ENCODE measurements at places on chromosomes 11 and 22.

DNA sequence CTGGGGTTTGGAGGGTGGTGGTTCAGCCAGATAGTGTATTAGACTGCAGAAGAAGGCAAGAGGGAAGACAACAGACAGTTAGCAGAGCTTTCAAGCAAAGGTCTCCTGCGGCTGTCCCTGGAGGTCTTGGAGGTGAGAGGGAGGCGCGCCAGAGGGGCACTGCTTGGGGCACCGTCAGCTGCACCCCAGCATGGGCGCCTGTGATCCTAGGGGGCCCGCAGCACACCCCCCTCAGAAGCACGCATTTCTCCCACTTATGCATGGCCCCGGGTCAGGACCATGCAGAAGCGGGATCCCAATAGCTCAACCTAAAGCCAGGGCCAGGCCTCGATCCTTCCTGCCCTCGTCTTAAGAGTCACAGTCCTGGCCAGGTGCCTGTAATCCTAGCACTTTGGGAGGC, 26.5 kb downstream of the FGF4 start:
- DNase-seq, result no peak

DNA sequence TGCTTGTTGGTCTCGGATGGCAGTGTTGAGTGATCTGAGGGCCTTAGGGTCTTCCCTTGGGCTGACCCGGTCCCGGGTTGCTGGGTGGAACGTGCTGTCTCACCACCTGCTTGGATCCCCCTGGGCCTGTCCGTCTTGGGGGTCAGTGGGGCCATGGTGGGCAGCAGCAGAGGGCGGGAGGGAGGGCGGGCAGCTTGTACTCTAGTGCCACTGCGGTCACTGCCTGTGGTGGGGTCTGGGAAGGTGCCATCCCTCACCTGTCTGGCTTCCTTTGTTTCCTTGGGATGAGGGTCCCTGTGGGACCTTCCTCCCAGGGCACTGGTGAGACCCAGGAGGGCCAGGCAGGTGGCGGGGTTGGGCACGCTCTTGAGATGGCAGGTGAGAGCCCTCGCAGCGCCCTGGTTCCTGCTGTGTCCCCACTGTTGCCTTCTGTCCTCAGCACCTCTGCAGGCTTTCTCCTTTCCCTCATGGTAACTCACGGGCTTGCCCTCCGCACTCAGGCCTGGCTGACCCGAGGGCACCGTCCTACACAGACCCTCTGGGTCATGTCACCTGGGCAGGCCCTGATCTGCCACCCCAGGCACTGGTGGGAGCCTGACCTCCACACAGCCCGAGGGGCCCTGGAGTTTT, 34.2 kb downstream of the TBC1D22A start:
- DNase-seq, result no peak

DNA sequence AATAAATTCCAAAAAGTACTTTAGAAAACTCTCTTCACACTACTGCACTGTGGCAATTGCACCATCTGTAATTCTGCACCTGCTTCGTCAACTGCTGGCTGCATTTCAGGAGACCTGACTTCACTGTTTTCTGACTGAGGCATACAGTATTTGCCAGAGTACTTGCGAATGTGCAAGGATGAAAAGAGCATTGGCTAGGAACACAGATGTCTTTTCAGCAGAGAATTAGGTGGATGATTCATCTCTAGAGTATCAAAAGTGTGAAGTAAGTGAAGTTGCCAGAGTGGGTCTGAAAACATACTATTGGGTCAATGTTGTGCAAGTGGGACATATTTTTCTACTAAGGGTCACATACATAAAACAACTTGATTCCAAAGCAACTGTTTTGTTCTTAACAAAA, 427.5 kb upstream of the CCDC90B start:
- no peak for DNase-seq

DNA sequence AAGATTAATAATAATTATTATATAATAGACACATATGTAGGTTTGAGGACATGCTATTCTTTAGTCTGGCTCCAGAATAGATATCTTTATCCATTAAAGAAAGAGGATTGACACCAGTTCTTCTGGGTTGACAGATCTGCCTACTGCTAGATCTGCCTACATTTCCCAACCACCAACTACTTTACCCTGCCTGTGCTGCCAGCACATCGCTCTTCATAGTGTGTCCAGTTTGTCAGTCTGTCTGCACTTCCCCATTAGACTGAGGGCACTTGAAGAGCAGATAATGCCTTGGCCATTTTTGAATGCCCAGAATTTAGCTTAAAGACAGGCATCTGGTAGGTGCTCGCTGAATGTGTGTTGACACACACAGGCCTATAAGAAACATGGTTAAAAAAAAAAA, 910.1 kb upstream of the FAT3 start:
- no peak for DNase-seq

- DNase-seq, result peak; percentile 39
Measured at GRCh38 chr11:26554455-26554854, 17.6 kb downstream of the MUC15 start.

DNA sequence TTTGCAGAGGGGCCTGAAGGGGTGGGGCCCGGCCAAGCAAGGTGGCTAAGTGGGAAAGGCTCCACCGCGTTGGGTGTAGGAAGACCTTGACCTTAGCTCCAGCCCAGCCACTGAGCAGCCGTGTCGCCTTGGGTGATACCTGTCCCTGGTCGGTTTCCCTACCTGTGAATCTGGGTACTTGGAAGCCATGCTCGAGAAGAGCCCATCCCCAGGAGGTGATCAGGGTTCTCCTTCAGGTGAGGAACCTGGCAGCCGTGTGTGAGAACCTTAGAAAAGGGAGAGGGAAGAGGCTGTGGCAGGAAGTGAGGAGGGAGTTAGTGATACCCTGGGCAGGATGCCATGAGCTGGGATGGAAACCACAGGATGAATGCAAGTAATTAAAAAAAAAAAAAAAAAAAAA, 21.6 kb downstream of the PPARA start:
- no peak for DNase-seq

DNA sequence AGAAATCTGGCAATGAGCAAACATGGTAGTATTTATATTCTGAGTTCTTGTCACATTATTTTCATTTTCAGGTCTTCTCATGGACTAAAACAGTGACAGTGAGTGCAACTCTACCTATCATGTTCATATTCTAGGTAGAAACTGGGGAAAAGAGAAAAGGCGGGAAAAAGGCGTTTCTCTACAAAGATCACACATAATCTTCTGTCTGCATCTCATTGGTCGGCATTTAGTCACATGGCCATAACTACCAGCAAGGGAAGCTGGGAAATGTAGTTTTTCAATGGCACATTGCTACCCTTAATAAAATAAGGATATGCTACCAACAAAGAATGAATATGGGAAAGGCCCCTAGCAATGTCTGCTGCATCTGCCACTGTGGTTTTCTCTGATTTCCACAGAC, 57.6 kb upstream of the B3GAT1 start:
- DNase-seq, result no peak

DNA sequence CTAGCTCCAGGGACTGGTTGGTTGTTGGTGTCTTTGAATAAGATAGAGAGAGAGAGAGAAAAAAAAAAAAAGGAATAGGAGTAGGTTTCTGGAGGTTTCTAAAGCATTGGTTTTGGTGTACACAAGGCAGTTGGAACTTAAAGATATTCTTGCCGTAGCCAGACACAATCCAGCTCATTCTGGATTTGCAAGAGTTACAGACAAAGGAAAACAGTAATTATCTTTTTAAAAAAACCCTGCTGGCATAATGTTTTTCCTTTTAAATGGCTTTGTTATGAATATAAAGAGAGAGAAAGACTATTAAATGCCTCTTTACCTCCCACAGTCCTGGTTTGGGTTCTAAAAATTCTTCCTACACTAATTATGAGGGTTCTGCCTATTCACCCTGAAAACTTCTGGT, 120.4 kb upstream of the RAG2 start:
- no peak for DNase-seq

DNA sequence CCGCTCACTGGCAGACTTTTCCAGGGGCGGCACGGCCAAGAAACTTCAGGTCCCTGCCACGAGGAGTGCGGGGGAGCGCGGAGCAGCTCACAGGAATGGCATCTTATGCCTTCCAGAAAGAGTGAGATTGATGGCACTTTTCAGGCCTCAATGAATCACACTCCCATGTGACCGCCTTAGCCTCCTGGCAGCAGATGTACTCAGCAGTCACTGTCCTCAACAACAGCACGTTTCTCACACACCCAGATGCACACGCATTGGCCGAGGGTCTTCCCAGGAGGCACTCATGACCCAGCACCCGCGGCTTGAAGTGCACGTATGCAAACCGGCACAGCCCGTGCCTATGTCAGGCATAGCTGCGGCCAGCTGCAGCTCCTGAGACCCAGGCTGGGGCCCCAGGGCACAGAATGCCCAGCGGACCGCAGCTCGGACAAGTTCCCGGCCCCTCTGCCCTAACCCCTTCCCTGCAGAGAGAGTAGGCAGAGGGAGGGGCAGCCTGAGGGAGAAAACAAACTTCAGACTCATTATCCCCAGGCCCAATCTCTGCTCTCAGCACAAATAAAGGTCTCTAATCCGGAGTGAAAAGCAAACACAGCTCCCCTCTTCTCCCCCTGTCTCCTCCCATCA, 48.3 kb downstream of the RPUSD4 start:
- peak; percentile 47 for DNase-seq

GRCh38 chr11:61771985-61772455, 19.6 kb downstream of the MYRF start:
- DNase-seq, result no peak

DNA sequence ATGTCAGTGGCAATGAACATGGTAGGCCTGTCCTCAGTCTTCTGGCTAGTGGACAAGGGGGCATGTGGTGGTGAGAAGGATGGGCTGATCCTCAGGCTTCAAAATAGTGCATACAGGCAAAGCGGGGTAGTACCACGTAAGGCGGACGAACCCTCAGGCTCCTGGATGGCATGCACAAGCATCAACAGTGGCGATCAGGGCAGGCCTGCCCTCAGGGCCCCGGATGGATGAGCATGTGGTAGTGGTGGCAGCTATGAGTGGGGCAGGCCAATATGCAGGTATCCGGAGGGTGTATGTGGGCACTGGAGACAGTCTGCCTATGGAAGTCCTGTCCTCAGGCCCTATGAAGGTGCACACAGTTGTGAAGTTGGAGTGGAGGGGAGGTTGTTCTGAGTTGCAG, 163.8 kb downstream of the GUCY1A2 start:
- no peak for DNase-seq

GRCh38 chr11:66579017-66579606, 10.7 kb upstream of the CTSF start:
- no peak for DNase-seq

DNA sequence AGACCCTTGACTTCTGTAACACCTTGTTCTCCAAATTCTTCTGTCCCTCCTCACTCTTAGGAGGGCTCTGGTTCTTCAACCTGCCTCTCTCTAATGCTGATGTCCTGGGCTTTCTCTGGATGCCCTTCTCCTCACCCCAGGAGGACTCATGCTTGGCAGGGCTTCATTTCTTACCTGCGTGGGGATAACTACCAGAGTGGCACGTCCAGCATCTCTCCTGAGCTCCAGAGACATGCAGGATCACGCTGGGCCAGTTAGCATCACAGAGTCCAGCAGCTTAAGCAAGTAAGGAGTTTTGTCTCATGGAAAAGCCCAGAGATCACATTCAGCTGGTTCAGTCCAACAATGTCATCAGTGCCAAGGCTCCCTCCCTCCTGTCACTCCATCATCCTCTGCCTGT, 36.4 kb downstream of the RTL6 start:
- DNase-seq, result no peak

DNA sequence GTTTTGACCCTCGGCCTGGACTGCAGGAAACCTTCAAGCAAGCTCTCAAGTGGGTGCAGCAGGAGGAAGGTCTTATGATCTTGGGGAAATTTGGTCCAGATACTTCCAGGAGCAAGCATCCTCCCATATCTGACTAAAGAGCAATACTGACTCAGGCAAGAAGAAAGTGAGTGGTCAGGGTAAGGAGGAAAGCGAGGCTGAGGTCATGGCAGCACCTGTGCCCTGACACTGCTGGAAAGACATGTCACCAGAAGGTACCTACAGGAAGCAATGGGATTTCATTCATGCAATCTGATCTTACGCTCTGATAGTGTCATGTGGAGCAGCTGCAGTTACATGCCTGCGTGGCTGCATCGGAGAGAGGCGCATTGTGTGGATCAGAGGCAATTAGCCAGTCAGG, 6.5 kb upstream of the TOP3B start:
- DNase-seq, result no peak

GRCh38 chr11:47940904-47941649, 39.3 kb upstream of the PTPRJ start:
- DNase-seq, result no peak

DNA sequence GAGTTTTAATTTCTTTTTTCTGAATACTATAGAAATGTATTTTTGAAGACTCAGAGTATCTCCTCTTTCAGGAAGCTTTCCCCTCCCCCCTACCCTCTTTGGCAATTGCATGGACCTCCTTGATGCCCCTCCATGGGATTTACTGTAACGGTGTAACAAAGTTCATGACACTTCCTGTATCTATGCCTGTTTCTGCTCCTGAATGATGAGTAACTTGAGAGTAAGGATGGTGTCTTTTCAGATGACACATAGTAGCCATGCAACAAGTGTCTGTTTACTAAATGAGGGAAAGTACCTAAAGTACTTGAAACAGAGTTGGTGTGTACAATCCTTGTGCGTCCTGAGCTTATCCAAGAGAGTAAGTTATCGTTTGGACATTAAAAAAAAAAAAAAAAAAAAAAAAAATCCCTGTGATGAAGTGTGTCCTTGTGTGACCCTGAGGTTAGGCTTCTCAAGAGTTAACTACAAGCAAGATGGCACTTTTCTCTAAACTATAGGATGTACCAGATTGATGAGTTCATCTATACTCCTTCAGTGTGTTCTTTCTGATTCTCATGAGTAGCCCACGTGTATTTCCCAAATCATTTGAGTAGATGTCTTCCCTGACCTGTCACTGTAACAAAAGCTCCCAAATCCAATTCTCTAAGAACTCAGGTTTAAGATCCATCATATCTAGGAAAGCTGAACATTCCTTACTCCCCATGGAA, 7.4 kb downstream of the ETS1 start:
- DNase-seq, result no peak

DNA sequence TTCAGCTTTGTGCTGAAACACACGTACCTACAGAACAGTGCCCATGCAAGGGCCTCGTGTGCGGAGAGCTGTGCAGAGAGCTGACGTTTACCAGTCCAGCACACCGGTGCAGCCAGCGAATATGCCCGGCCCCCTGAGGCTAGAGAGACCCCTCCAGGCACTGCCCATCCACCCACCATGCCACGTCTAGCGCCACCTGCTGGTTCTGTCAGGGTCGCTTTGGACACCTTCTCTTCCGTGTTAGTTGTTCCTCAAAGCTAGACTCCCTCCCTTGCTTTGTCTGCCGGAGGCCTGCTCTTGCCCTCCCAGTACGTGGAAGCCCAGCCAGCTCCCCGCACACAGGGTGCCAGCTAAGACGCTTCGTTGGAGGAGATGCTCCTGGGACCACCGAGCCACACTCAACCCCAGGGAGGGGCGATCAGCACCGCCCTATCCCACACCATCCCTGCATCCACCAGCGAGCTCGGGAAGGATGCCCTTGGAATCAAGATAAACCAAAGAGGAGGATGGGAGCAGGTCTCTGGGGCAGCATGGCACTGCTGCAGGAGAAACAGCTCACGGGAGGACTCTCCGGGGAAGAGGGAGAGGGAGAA, 43.4 kb downstream of the CPT1A start:
- DNase-seq, result no peak

DNA sequence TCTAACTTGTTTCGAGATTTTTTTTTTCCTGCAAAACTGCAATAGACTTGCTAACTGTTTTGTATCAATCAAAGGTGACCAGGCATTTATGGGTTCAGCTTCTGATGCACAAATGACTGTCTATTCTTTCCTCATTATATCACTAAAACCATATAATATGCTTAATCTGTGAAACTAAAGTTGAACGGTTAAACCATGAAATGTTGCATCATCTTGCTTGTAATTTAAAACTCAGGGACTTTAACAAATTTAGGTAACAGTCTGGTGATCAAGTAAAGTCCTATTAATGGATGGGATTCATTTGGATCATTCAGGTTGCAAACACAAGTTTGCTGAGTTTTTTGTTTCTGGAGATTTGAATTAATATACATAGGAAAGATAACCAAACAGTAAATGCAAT, 232.0 kb upstream of the LUZP2 start:
- DNase-seq, result no peak
